ENCODE measurements at places on chromosomes 5 and 9.

GRCh38 chr9:34599546-34599945 lies 10.0 kb upstream of the CNTFR start:
- no peak for DNase-seq

DNA sequence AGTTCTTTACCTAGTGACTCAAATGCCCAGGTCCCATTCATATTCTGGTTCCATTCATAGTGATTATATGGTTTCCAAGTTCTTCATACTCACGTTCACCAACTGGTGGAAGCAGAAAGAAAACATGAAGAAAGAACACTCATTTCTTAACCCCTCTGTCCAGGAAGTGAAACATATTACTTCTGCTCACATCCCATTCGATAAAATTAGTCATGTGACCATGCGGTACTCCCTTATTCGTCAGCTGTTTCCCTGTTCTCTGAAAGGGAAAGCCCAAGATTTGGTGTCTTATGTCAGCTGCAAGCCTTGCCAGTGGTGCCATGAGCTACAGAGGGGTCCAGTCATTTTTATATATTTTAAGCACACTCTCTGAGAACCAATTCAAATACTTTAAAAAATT lies 387.0 kb upstream of the DMAC1 start:
- DNase-seq, result no peak

GRCh38 chr9:33188711-33189110 lies 21.6 kb upstream of the B4GALT1 start:
- DNase-seq, result no peak

DNA sequence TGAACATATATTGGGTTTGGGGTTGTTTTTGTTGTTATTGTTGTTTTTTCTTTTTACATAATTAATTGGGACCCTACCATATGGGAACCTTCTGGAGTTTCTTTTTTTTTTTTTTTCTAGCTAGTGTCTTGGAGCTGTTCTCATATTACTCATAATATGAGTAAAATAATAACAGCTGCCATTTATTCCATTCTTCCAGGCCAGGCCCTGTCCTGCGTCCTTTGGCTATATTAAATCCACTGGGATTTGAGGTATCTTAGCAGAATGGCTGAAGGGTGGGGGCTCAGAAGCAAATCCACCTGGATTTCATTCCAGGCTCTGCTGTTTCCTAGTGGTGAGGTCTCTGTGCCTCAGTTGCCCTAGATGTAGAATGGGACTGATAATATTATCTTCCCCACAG lies 47.2 kb upstream of the RPL26L1 start:
- DNase-seq, result no peak

DNA sequence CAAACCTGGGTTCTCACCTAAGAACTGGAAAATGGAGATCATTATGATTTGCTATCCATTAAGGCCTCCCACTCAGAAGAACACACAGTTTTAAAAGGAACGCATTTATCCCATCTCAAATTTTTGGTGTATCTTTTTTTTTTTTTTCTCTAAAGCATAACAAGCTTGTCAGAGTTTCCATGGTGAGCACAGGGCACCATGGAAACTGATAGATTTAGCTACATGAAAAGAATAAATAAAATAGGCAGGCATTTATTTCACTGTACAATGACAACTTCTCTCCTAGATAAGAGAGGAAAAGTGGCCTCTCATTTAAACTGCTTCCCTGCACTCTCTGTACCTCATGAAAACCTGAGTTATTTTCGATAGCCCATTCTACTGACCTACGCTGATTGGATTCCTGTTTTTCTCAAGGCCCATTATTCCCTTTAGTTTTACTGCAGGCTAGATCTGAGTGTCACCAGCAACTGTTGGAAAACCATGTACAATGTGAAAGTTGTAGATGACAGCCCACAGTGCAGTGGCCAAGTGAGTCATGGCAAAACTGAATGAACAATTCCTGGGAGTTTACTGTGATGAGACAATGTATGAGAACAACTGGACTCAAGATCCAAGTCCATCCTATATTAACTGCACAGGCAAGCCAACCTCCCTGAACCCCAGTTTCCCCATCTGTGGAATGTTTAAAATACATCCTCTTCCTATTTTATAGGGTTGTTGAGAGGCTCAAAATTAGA lies 4.3 kb upstream of the GDA start:
- DNase-seq, result no peak

DNA sequence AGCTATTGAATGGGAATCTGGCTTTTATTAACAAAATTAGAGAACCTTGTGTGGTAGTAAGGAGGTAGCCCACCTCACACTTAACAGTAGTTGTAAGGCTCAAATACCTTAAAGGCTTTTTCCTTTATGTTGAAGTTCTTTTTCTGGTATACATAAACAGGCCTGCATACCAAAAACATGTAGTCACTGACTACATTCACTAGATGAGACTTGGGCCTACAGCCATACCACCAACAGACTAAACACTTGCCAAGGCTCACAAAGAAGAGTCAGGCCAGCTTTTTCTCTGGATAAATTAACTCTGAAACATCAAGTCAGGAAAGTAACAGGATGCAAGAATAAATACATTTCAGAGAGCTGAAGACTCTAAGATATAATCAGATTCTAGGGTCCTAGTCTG lies 78.6 kb upstream of the MPDZ start:
- no peak for DNase-seq

DNA sequence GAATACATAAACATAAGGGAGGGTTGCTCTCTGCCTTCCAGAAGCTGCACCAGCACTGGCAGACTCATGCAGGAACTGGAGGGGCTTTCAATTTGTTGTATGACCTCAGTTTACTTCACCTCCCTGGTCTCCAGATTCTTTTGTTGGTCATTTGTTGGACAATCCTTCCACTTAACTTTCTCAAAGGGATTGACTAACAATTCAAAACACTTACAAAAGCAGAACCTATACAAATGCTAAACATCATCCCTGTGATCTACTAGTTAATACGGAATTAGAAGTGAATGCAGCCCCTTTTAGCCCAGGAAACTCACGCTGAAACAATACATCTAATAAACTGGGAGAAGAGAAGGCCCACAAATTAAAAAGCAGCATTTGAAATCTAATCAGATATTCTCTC lies 404.6 kb upstream of the BRINP1 start:
- DNase-seq, result no peak

DNA sequence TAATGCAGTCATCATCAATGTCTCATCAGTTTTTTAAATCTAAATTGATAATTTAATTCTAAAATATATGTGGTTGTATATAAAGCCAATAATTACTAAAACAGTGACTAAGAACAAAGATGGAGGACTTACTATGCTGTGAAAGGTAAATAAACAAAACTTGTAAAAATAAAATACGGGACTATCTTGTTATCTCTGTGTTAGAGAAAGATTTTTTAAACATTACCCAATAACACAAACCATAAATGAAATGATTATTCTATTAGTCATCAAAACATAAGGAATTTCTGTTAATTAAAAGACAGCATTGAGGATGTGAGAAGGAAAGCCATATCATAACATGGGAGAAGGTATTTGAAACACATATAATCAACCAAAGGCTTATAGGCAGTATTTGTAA lies 226.2 kb upstream of the SMC2 start:
- DNase-seq, result no peak

- no peak for DNase-seq
These were observed 66.0 kb upstream of the PTPRD start for GRCh38 chr9:10678790-10679189.

GRCh38 chr9:89701221-89701798 lies 96.5 kb downstream of the GADD45G start:
- DNase-seq, result peak; percentile 64

DNA sequence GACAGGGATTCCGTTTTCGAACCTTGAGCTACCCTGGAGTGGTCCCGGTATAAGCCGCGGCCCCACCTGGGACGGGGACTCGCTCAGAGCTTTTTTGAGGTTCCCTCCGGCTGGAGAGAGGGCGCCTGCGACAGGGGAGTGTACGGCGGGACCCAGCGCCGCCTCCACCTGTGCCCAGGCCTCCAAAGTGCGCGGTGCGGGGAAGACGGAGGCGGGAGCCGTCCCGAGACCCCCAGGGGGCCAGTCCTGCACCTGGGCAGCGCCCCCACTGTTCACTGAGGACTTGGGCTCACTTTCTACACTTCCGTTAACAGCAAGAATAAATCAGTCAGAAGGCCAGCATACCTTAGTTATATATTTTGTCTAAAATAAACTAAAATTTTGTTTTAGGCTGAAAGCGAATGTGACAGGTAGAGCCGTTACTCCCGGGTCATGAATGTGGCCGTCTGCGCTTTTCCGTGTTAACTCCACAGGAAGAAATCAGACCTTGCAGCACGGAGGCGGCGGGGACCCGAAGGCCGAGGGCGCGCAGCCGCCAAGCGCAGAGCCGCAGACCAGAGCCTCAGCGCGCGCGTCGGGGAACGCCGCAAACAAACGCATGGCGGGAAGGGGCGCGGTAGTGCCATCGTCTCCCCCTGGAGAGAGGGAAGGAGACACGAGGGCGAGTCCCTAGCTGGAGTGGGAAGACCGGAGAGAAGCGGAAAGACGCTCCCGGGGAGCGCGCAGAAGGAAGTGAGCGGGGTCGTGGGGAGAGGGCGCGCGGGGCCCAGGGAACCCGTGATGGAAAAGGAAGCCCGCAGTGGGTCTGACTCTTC lies 14.1 kb downstream of the TRIM7 start:
- peak; percentile 46 for DNase-seq

DNA sequence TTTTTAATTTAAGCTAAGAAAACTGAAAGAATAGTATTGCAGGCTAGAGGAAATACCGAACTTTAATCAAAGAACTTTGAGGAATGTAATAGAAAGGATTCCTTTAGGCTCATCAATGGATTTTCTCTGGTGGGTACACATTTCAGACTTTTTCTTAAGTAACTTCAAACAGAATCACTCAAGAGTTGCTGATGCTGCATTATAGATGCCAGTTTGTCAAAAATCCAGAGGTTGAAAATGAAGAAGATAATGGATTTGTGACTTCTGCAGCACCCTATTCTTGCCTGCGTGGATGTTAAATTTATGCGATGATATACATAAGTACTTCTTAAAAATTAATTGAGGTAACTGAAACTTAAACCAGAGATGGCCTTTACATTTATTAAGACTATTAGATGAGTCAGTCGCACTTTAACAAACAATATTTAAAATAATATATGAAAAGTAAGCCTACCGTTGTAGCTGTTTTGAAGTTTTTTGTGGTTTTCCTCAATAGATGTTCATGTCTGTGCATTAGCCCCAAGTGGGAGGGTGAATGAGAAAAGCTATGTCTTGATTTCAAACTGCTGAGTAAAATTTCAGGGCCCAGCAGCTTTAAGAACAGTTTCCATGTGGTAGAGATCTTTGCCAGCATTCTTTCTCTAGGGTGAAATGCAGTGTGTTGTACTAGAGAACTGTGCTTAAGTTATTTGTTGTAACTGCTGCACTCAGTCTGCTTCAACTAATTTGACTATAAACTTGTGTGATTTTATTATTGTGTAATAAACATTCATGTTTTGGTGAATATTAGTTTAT lies at the start of gene OGN:
Gene OGN, minus strand, starts transcription at position 537 of the 795 bp plus-strand sequence. CDS start 1,171 bp downstream, outside the sequence.
- DNase-seq, result no peak

GRCh38 chr5:172151661-172152210 lies 36.3 kb downstream of the STK10 start:
- DNase-seq, result no peak

DNA sequence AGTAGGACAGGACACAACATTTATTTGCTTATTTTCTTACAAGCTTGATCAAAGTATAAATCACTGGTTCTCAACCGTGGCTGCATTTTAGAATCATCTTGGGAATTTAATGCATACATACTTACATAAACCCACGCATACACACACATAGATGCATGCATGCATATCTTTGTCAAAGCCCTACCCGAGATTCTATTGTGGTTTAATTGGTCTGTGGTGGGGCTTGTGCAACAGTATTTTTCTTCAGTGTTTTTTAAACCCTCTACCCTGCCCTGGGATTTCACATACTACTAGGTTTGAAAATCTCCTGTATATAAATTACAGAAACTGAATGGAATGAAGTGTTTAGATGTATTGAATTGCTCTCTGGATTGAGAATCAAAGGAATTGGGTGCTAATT lies 1166.2 kb downstream of the MAT2B start:
- DNase-seq, result no peak
